ENCODE measurements at places on chromosomes 6 and 20. TPM values are rescaled to one million over a fixed set of nuclear protein-coding genes. Genes with fewer than 3 reads are reported as not detected.

GRCh38 chr6:140581601-140582000 lies 1207.2 kb upstream of the CITED2 start:
- no peak for DNase-seq

DNA sequence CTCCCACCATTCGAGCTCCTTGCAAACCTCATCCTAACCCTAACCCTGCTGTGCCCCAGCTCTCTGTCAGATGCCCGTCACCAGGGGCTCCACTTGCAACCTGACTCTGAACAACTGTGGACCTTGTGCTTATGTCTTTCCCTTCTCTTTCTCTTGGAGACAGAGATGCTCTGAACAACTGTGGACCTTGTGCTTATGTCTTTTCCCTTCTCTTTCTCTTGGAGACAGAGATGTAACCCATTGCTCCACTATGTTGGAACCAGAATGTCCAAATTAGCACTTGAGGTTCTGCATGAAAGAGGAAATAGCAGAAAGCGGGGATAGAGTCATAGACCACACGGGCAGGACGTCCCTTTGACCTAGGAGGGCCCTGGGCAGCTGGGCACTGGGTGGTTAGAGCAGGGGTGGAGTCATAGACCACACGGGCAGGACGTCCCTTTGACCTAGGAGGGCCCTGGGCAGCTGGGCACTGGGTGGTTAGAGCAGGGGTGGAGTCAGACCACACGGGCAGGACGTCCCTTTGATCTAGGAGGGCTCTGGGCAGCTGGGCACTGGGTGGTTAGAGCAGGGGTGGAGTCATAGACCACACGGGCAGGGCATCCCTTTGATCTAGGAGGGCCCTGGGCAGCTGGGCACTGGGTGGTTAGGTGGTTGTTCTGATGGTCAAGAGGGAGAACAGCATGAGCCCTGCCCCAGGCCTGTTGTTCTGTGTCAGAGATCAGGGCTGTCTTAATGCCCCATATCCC lies 22.2 kb downstream of the PCMTD2 start:
- DNase-seq: no peak

- DNase-seq: no peak
These were observed 78.8 kb upstream of the CDH4 start for GRCh38 chr20:61173267-61173666.

- no peak for DNase-seq
These were observed 78.5 kb upstream of the AHI1 start for GRCh38 chr6:135576055-135576454.

IMPG1 gene
- not detected for total RNA-seq

- DNase-seq: peak; percentile 79
These were observed 43.6 kb downstream of the FGD2 start for GRCh38 chr6:37048851-37049757.

GRCh38 chr20:19218411-19218810 lies 6.0 kb downstream of the SLC24A3 start:
- DNase-seq: no peak

- no peak for DNase-seq
These were observed 592 bp downstream of the CUTA start for GRCh38 chr6:33417128-33417902.

- peak; percentile 52 for DNase-seq
These were observed 13.0 kb downstream of the RPP21 start for GRCh38 chr6:30357678-30358540.

DNA sequence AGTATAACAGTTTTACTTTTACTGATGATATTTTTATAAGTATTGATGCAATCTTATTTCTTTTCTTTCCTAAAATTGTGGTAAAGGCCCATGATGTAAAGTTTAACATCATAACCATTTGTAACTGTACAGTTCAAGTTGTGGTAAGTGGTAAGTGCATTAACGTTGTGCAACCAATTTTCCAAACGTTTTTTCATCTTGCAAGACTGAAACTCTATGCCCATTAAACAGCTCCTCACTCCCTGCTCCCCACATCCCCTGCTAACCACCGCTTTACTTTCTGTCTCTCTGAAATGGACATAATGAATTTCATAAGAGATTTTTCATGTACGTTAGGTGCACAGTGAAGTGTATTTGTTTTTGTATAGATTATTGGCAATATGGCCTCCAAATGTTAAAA lies 106.0 kb downstream of the PACRG start:
- no peak for DNase-seq

WFDC5 gene
- not detected for total RNA-seq

TULP1 gene
- total RNA-seq: not detected

GRCh38 chr6:123658848-123659247 lies 22.1 kb upstream of the TRDN start:
- DNase-seq: no peak

POU3F2 gene
- not detected for total RNA-seq

DNA sequence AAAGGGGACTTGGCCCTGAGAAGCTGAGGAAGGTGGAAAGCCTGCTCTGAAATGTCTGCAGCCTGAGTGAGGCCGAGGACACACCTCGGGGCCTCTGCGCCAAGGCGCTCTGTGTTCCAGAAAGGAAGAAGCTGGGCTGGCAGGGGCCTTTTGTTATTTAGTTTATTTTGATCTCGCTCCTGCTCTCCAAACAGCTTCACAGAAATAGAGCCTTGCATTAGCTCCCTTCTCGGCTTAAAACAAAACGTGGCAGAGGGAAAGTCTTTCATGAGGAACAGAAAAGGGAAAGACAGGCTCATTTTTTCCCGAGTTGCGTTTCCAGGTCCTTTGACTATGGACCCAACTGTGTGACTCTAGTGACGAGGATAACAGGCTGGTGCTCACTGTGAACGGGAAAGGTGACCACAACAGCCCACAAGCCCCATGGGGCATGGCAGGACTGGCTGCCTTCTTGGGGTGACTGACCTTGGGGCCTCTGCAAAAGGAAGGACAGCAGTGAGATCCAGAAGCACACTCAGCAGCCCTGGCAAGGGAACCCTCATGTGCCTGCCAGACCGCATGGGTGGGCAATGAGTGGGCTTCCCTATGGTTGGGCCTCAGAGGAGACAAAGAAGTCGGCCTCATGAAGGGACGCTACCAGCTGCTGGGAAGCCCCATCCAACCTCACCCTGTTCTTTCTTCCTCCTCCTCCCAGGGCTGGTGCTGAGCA lies 18.7 kb downstream of the LEMD2 start:
- DNase-seq: no peak

PRDM13 gene
- total RNA-seq: not detected

GRCh38 chr6:91822581-91822980 lies 1235.7 kb upstream of the MAP3K7 start:
- no peak for DNase-seq

DNA sequence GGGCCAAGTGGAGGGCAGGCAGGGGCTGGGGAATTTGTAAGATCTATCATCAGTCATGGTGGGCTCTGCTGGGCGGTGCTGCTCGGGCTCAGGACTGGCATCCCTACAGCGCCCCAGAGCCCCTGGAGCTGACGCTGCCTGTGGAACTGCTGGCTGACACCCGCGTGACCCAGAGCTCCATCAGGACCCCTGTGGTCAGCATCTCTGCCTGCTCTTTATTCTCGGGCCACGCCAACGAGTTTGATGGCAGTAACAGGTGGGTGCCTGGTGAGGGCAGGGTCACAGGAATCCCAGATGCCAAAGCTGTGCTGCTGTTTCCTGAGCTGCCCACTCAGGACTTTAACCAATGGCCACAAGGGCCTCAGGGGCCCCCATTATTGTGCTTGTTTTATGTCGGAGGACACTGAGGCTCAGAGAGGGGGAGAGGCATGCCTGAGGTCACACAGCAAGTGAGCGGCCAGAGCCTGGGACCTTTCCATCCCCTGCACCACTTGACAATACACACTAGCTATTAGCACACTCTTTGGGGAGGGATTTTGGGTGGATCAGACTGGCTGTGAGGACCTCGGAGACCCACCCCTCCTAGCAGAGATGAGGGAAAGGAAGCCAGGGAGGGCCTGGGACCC lies 6.3 kb downstream of the BPIFB2 start:
- DNase-seq: no peak

- DNase-seq: no peak
These were observed 133.1 kb downstream of the TRDN start for GRCh38 chr6:123503619-123504018.

DNA sequence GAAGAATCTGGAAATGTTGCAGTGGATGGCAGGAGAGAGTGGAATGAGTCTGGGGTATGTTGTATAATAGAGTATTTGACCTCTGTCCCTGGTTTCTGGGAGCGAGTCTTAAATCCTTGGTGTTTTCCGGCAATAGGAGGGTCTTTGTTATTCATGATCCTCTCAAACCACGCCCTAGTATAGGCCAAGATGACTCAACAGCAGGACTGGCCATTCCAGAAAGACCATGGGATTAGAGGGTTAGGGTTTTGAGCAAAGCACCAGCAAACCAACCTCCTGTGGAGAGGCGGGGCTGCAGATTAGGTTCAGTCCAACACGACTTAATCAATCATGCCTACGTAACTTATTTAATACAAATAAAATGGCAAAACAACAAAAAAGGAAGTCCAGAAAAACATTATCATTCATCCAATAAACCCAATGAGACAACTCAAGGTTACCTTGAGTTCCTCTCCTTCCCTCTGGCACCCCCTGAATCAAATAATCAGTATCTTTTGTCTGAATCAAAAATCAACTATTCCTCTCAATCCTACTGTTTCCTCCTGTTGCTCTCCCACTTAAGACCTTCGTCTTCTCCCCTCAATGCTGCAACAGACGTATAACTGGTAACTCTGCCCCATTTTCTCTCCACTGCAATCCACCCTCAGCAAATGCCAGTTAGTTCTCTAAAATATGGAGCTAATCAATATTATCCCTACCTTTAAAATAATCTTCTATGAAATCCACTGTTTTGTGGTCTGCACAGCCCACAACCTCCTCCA lies 15.5 kb downstream of the HUS1B start:
- DNase-seq: no peak

GRCh38 chr6:81612136-81612535 lies 140.3 kb downstream of the TENT5A start:
- DNase-seq: no peak

TRAPPC3L gene
- 0.55 TPM for total RNA-seq

DNA sequence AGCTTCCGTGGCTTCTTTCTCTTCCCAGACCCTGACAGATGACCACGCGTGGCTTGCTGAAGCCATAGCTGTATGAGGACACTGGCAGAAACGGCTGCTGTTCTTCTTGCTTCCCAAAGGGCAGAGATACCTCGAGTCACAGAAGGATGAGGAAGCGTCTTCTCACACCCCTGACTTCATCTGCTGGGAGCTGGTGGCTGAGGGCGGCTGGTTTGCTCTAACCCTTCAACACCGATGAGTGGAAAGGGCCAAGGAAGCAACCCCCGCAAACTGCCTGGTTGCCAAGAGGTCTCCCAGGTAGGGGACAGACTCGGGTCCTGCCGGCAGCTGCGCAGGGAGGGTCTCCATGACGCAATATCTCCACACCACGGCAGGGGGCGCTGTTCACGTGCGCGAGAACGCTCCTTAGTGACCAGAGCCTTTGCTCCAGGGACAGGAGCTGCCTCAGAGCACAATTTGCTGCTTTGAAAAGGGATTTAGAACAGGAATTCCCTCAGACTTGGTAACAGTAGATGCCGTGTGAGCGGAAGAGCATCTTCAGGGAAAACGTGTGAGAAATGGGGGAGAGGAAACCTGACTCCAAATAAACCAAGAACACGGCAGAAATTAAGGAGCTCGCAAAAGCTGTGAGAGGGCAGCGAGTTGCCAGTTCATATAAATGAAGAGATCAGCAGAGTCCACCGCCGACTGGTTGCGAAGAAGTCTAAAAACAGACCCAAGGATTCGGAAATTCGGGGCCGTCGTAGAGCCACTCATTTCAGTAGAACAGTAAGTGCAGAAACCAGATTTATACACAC lies 80.2 kb downstream of the ERMARD start:
- peak; percentile 79 for DNase-seq

TFAP2A gene
- 0.23 TPM for total RNA-seq

GRCh38 chr6:39300739-39301138 lies 13.5 kb downstream of the KCNK17 start:
- no peak for DNase-seq

- no peak for DNase-seq
These were observed 62.6 kb downstream of the RIN2 start for GRCh38 chr20:19820555-19821211.
